ENCODE measurements at places on chromosomes 12 and 14. TPM values are rescaled to one million over a fixed set of nuclear protein-coding genes. Genes with fewer than 3 reads are reported as not detected.

- no peaks in the 10 kb centered on the region for H3K27me3 ChIP-seq
- no peaks in the 10 kb centered on the region for H3K4me1 ChIP-seq
- H3K36me3 ChIP-seq: no peaks in the 10 kb centered on the region
- no peak for DNase-seq
- H3K27ac ChIP-seq: no peak overlapping the region
- no peak overlapping the region for H3K4me3 ChIP-seq
These were observed 333.2 kb upstream of the MDGA2 start for GRCh38 chr14:48008646-48009045.

DNA sequence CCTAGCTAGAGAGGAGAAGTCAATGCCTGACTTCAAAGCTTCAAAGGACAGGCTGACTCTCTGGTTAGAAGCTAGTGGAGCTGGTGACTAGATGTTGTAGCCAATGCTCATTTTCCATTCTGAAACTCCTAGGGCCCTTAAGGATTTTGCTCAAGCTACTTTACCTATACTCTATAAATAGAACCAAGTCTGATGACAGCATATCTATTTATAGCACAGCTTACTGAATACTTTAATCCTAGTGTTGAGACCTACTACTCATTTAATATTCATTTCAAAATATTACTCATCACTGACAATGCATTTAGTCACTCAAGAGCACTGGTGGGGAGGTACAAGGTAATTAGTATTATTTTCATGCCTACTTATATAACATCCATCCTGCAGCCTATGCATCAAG is 137.2 kb upstream of the PELI2 start:
- H3K27me3 ChIP-seq: peaks cover 15% of the 10 kb centered on the region
- no peak overlapping the region for H3K4me3 ChIP-seq
- H3K27ac ChIP-seq: no peak overlapping the region
- H3K4me1 ChIP-seq: peaks cover 2% of the 10 kb centered on the region

BMP4 gene
- not detected for total RNA-seq

DNA sequence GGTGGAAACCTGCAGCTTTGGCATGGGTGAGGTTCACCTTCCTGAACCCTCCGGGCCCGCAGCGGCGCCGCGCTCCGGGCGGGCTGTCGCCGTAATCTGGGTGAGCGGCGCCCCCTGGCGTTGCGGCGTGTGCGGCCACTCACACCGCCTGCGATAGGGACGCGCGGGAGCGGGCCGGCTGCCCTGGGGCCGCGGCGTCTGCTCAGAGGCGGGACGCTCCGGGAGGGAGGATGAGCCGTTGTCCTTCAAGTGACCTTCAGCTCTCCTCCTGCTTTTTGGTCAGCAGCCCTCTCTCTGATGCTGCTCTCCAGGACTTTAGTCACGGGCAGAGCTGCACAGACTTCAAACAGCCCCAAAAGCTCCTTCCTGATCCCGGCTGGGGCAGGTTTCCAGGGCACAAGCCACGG is 211.7 kb upstream of the FKBP4 start:
- no peaks in the 10 kb centered on the region for H3K36me3 ChIP-seq
- peak; percentile 68 for DNase-seq
- no peak overlapping the region for H3K4me3 ChIP-seq
- peaks cover 2% of the 10 kb centered on the region for H3K4me1 ChIP-seq
- H3K27me3 ChIP-seq: peaks cover 30% of the 10 kb centered on the region

DNA sequence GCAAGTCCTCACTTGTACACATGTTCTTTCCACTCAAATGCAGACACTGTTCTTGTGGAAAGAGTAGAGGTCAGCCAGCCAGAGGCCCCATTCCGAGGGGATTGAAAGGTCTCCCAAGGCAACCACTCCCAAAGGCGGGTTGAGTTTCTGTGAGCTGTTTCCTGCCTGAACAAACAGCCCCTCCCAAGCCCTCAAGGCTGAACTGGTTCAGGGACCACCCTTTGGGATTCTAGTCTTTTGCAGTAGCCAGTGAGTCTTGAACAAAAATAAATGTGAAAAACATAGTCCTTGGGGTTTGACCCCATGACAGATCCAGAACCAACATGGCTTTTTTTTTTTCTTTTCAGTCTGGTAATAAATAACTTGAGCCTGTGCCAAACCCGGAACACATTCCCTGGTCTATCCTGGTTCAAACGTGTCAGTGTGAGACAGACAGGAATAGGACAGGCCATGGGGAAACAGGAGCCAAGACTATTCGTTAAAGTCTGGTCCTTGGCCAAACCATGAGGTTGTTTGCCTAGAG is 17.6 kb upstream of the STK38L start:
- peaks cover 5% of the 10 kb centered on the region for H3K27me3 ChIP-seq
- H3K4me1 ChIP-seq: peaks cover 3% of the 10 kb centered on the region
- H3K36me3 ChIP-seq: no peaks in the 10 kb centered on the region

KRT72 gene
- 0.16 TPM for total RNA-seq

GRCh38 chr12:69435644-69436043 is 34.5 kb upstream of the FRS2 start:
- no peaks in the 10 kb centered on the region for H3K36me3 ChIP-seq
- H3K27ac ChIP-seq: no peak overlapping the region
- H3K4me3 ChIP-seq: no peak overlapping the region

- no peak for DNase-seq
- H3K27me3 ChIP-seq: no peaks in the 10 kb centered on the region
- H3K36me3 ChIP-seq: peaks cover 2% of the 10 kb centered on the region
- H3K27ac ChIP-seq: peak overlapping the region; percentile 71
- peaks cover 71% of the 10 kb centered on the region for H3K4me1 ChIP-seq
These were observed 122.7 kb upstream of the MDM1 start for GRCh38 chr12:68454892-68455291.

Measured in activated CD8-positive, alpha-beta T cell treated with anti-CD3 and anti-CD28 coated beads for 36 hours (primary cell).